ENCODE measurements at places on chromosomes 11 and 22.

DNA sequence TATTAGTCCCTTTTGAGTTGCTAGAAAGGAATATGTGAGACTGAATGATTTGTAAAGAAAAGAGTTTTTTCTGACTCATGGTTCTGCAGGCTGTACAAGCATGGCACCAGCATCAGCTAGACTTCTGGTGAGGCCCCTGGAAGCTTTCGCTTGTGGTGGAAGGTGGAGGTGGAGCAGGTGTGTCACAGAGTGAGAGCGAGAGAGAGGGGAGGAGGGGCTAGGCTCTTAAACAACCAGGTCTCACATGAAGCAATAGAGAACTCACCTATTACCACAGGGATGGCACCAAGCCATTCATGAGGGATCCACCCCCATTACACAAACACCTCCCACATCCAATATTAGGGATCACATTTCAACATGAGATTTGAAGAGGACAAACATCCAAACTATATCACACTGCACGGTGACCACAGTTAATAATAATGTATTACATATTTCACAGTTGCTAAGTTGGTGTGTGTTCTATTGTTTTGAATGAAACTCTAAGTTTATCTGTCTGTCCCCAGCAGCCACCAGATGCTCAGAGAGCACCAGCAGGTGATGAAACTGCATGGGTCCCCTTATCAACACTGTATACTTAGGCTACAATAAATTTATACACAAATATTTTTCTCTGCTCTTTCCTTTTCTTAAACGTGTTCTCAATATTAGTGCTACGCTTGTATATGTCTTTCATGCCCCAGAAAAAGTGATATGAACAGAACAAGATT, 14.1 kb downstream of the ZFP91 start:
- no peak for DNase-seq

- DNase-seq = no peak
Measured at GRCh38 chr22:24086310-24086709, 75.2 kb downstream of the CABIN1 start.

- DNase-seq = no peak
Measured at GRCh38 chr11:46382646-46383403, 1.4 kb downstream of the MDK start.

- no peak for DNase-seq
Measured at GRCh38 chr11:12414611-12415010, 37.2 kb downstream of the PARVA start.

- DNase-seq = no peak
Measured at GRCh38 chr11:6666302-6667183, 10.9 kb upstream of the DCHS1 start.

DNA sequence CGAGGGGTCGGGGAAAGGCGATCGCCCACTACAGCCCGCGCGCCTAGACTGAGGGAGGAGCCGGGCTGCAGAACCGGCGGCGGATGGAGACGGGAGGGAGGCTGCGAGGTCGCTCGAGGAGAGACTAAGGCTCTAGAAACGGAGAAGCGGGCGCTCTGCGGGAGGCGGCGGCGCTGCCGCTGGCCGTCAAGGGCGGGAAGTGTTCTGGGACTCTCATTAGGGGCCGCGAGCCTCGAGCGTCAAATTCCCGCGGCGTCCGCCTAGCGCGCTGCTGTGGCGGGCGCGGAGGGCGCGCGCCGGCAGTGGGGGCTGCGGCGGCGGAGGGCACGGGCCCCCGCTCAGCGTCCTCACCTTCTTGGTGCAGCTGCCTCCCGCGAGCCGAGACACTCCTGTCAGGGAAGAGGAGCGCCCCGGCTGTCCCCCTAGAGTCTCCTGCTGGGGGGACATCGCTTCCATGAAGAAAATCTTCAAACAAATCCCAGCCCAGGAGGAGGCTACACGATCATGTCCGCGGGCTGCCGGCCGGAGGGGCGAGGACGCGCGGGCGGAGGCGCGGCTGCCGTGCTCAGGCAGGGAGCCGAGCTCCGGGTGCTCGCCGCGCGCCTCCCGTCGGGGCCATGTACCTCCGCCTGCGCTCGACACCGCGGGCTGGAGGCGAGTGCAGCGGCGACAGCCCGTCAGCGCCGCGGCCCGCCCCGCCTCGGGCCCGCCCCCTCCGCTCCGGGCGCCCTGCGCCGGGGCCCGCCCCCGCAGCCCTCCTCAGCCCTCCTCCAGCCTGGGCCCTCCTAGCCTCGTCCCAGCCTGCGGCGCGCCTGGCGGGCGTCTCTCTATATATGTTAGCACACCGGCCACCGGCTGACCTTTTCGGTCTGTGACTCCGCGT, at the start of gene ARHGAP20:
TSS of gene ARHGAP20 (minus strand) at position 662 of the 883 bp plus-strand sequence. CDS start at position 456, 206 bp downstream.
- no peak for DNase-seq

DNA sequence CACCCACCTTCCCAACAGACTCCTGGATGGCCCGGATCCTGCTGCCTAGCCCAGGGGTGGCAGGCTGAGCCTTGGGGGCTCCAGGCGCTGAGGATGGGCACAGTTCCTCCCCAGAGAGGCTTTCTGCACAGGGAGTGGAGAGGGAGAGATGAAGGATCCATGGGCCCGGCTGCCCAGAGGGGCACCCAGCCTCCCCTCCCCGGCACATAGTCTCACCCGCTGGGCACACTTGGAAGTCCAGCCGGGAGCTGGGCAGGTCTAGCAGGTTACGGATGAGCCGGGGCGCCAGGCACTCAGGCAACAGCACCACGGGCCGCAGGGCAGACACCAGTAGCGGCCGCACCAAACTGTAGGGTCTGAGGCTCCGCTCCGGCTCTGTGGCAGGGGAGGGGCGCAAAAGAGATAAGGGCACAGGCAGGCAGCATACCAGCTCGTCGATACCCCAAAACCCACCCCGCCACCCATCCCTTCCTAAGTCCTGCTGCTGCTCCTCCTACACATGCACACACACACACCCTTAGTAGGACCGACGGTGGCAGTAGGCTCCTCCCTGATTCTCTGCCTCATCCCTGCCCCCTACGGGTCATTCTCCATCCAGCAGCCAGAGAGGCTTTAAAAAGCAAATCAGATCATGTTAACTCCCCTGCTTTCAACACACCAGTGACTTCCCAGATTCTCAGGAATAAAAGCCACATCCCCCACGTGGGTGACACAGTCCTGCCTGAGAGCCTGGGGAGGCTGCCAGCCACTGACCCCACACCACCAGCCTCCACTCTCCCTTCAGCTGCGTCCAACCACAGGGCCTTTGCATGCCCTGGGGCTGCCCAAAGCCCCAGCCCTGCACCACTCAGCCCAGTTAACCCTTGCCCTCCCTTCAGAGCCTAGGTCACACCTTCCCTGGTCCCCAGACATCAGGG, 6.5 kb upstream of the MFNG start:
- DNase-seq = peak; percentile 27

GRCh38 chr11:124889191-124890091, 8.2 kb downstream of the ROBO4 start:
- no peak for DNase-seq

- DNase-seq = no peak
Measured at GRCh38 chr22:30668386-30668710, 673 bp upstream of the DUSP18 start.

DNA sequence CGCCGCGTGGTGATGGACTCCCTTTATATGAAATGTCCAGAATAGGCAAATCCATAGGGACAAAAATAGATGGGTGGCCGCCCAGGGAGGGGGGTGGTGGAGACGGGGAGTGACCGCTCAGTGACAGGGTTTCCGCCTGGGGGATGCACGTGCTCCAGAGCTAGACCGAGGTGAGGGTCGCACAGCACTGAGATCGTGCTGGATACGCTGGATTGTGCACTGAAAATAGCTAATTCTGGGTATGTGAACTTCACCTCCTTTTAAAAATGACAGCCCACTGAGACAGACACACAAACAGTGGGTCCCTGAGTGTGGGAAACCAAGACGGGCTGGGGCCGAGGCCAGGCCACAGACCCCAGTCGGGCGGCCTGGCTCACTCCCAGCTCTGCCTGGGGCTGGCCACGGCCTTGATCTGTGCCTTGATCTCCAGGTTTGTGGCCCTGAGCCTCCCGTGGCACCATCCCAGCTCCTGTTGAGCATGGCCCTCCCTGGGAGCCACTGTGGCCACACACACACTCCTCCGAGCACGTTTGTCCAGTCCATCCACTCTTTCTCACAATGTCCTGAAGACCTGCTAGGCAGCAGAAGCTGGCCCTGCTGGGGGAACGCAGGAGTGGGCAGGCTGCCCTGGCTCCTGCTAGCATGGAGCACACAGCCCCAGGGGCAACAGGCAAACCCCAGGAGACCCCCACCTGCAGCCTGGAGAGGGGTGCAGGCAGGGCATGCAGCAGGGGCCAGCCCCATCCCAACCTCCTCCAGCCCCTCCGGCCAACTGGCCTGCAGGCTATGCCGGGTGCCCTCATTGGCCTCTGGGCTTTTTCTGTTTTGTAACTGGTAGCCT, 41.0 kb upstream of the TH start:
- DNase-seq = no peak

- no peak for DNase-seq
Measured at GRCh38 chr22:47841156-47841555, 1078.7 kb downstream of the TBC1D22A start.

Measured in stimulated activated CD8-positive, alpha-beta memory T cell treated with anti-CD3 and anti-CD28 coated beads, Interleukin-7, amount 100 ng/mL, for 1 hour (primary cell).